ENCODE measurements at places on chromosomes 12 and 14. TPM values are rescaled to one million over a fixed set of nuclear protein-coding genes. Genes with fewer than 3 reads are reported as not detected.
A peak's percentile ranks its signal among the peaks of the same experiment; 100 is the strongest.

The LRCOL1 gene
- total RNA-seq = not detected

- no peak for DNase-seq
These were observed 257.9 kb upstream of the FOXN3 start for GRCh38 chr14:89674936-89675335.

The GPR68 gene
- total RNA-seq = 0.35 TPM

- DNase-seq = no peak
These were observed 108.5 kb upstream of the FKBP4 start for GRCh38 chr12:2686280-2686646.

The LGMN gene
- 83.5 TPM for total RNA-seq

DNA sequence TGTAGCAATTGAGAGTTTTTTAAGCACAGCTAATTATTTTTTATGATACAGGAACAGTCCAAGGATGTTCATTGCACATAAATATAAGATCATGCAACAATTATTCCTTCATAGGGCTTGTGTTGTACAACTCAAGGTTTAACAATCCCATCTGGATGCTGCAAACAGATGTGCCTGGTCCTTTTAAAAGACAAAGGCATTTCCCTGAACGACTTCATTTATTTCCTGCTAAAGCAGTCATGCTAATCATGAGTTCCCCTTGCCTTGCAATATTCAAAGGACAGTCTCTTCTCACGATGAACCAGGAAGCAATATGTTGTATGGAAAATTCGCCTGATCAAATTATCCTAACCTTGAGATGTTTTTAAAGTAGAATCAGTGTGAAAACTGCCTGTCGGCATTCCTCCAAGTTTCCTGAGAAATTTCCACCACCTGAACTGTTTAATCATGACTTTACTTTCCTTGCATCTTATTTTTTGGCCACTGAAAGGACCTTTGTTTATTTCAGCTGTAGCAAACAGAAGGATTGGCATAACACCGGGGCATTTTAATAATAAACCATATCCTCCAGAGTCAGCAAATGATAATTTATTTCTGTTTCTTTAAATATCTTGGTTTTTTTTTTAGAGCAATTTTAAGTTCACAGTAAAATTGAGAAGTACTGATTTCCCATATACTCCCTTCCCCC lies 33.9 kb upstream of the TSPAN8 start:
- DNase-seq = peak; percentile 19

The PDZRN4 gene
- total RNA-seq = 0.90 TPM

- no peak for DNase-seq
These were observed 30.4 kb upstream of the SCAF11 start for GRCh38 chr12:46020768-46021167.

DNA sequence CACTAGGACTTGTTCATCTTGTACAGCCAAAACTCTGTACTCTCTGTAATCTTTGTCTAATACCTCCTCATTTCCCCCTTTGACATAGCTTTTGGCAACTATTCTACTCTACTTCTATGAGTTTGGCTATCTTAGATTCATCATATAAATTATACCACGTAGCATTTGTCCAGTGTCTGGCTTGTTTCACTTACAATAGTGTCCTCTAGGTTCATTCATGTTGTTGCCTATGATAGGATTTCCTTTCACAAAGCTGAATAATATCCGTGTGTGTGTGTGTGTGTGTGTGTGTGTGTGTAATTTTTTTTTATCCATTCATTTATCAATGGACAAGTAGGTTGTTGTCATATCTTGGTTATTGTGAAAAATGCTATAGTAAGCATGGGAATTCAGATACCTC lies 209.5 kb downstream of the KCNC2 start:
- DNase-seq = no peak

DNA sequence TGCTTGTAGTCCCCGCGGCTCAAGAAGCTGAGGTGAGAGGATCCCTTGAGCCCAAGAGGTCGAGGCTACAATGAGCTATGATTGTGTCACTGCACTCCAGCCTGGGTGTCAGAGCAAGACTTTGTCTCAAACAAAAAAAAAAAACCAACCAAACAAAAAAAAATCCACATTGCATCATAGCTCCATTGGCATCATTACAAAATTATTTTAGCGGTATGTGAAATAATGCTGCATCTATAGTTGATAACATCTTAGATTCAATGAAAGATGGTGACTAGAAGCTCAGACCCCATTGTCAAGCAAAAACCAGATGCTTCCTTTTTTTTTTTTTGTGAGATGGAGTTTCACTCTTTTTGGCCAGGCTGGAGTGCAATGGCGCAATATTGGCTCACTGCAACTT lies 14.8 kb upstream of the PTHLH start:
- DNase-seq = no peak

DNA sequence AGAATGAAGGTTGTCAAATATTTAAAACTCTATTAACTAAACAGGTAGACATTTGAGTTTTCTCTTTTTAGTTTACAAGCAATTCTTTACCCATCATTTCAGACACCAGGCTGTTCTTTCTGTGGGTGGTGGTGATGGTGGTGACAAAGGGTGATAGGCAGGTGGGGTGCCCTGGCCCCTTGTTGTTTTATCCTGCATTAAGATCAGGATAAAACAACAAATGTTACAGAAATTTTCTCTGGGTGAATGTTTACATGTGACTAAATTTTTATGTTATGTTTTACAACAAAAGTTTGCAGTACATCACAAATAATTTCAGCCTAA lies 85.9 kb upstream of the MDM1 start:
- DNase-seq = no peak

- no peak for DNase-seq
These were observed 116.1 kb downstream of the PLEKHA5 start for GRCh38 chr12:19245666-19246065.

The PPM1H gene
- 41.3 TPM for total RNA-seq

The NELL2 gene
- total RNA-seq = 99.5 TPM
